ENCODE measurements at places on chromosomes 7 and 10.

GRCh38 chr10:30434273-30435072 lies 489 bp downstream of the MAP3K8 start:
- DNase-seq: peak; percentile 61

GRCh38 chr10:28155726-28156125 lies 147.1 kb downstream of the MPP7 start:
- no peak for DNase-seq

- DNase-seq: no peak
Measured at GRCh38 chr7:102810916-102811315, 62.1 kb downstream of the FAM185A start.

DNA sequence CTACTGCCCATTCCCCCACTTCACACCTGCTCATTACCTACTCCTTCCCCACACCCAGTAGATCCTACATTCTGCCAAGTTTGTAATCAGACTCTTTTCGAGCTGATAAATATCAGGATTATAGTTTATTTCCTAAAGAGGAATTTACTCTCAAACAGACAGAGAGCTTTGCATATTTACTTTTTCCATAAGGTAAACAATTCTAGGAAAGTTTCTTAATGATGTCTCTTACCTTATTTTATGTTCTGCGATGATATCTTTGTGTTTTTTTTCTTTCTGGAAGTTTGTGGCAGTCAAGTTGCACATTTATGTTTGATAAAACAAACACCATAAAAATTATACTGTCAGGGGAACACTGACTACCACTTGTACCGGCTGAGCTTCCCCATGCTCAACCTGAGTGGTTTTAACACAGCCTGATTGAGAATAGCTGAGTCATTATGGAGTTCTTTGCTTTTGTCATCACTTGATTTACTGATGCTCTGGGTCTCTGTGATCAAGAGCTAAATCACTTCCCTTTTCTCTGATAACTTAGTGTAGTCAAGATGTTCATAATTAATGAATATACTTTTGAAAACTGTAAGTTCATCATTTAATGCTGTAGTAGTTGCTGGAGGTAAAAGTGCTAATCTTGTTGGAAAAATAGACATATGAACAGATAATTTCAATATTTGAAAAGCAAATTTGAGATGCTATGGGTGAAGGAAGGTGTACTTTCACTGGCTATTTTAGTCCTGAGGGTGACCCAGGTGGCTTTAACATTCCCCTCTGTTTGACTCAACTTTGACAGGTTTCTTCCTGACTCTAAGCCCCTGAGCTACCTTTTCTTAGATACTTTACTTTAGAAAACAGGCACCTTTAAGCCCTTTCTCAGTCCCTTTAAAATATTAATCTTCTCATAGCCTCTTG lies 1034.5 kb upstream of the LRRTM3 start:
- DNase-seq: no peak

- DNase-seq: no peak
Measured at GRCh38 chr7:39127058-39127457, 149.3 kb downstream of the POU6F2 start.

- DNase-seq: no peak
Measured at GRCh38 chr10:11083051-11083450, 65.4 kb downstream of the CELF2 start.

DNA sequence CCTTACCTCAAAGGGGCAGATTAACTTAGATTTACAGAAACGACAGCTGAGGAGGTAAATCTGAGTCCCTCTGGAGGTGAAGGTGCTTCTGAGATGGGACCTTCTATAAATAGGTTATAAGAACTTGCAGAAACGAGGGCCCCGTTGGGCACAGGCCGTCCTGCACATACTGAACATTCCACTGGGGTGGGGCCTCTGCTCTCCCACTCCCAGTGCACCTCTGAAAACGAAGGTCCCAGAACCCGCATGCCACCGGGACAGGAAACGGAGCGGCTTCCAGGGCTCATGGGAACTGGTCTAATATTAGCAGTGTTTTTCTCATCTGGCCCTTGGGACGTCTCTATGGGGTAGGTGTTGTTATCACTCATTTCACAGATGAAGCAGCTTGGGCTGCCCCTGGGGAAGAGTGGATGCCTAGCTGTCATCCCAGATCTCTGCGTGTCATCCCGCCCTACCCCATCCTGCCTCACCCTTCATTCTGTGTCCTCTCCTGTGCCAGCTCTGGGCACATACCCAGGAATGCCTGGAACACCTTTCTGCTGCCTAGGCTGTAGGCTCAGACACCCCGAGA lies 19.6 kb downstream of the C10orf62 start:
- no peak for DNase-seq

- DNase-seq: no peak
Measured at GRCh38 chr7:142746264-142746663, 3.0 kb upstream of the PRSS1 start.

Data from astrocyte (in vitro differentiated cells and primary cell).